Fibroblast of skin of right quadriceps (primary cell): ENCODE measurements at places on chromosomes 11 and 22.

- DNase-seq, result no peak
These were observed 12.7 kb upstream of the CTSD start for GRCh38 chr11:1776331-1776851.

GRCh38 chr22:19836512-19836911 lies 18.2 kb downstream of the GNB1L start:
- no peak for DNase-seq

- DNase-seq, result no peak
These were observed 2.5 kb downstream of the USP47 start for GRCh38 chr11:11844272-11844671.

DNA sequence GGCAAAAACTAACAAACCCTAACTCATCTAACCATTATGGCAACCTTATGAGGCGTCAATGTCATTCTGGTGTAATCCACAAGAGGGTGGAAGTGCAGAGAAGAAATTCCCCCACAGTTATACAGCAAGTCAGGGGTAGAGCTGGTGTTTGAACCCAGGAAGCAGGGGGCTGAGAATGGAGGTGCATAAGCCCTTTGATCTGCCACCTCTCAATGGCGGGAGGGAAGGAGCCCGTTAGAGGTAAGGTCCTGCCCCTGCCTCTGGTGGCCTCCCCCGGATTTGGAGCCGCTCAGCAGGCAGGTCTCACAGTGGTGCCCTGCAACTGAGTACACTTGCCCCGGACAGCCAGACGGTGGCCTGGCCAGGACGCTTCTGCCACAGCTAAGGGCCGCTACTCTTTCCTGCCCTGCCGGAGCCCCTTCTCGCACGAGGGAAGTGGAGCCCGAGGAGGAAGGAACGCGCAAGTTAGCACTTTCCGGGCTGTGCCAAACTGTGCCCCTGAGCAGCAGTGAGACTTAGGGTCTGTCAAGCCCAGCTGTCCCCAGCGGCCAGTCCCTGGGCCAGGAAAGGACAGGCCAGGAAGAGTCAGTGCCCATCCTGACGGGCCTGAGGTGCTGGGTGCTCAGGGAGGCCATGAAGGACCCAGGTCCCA lies 1.1 kb downstream of the FXYD2 start:
- DNase-seq, result no peak

GRCh38 chr22:41062146-41062545 lies 30.2 kb upstream of the EP300 start:
- DNase-seq, result peak; percentile 6

DNA sequence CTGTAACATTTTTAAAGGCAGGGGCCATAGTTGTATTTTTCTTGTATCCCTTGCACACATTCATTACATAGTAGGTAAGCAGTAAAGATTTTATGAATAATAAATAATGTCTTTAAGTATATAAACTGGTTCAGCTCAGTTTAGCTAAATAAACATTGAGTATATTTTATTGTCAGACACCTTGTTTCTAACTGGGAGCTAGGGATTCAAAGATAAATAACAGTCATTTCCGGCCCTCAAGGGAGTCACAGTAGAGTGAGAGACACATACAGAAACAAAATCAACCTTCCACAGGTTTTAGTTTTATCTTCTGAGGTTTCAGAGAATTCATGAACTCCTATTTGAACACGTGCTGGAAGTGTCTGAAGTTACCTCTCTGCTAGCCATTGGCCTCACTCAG lies 760.2 kb downstream of the DLG2 start:
- DNase-seq, result no peak
